ENCODE measurements at places on chromosomes 1 and 21. TPM values are rescaled to one million over a fixed set of nuclear protein-coding genes. Genes with fewer than 3 reads are reported as not detected.

OR6K3 gene
- total RNA-seq = not detected

ADAMTS1 gene
- total RNA-seq = 480 TPM

PLXNA2 gene
- 49.0 TPM for total RNA-seq

SLC27A3 gene
- 87.4 TPM for total RNA-seq

CHML gene
- total RNA-seq = 8.0 TPM

GSTM1 gene
- not detected for total RNA-seq

KCNJ9 gene
- total RNA-seq = not detected

ZC3H12A gene
- total RNA-seq = 34.2 TPM

TNFSF4 gene
- total RNA-seq = 0.45 TPM

Measured in mesenteric fat pad (tissue), 1 donor.